ENCODE measurements at places on chromosomes 7 and 10.

GRCh38 chr7:102912742-102913141 is at the start of gene LRRC17:
Gene LRRC17, plus strand, starts transcription at chr7:102913000. Its CDS starts 20,914 bp downstream, at chr7:102933914.
- peak; percentile 81 for DNase-seq

DNA sequence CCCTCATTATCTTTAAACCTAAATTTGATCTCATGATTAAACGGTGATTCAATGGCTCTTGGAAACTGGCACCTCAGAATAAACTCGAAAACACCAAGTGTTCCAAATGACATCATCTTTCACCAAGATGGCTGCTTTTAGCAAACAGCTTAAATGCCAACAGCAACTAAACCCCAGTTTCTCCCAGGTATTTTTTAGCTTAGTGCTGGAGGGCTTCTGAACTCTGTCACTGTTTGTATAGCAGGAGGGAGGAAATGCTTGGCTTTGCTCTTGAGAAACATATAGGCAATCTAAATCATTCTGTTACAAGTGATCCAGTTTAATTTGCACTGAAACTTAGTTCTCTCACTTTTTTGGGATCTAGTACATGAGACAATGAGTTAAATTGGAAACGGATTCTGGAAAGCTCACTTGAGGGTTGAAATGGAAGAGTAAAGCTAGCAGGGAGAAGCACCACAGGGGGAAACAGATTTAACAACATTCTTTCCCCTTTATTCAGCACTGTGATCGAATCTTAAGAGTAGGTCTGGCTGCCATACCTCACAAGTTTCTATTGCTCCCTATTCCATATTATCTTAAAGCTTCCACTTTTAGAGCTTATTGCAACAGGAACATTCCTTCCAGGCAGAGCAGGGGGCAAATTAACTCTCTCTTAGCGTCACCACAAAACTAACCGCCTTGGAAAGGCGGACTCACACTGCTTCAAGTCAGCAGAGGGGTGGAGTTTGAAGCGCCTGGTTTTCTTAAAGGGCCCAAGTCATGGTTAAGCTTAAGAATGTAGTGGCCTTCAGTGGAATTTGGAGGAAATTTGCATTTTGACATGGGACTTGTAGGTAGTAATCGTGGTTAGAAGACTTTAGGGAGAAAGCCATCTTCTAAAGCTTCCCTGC is 1.8 kb upstream of the CCDC6 start:
- peak; percentile 89 for DNase-seq

DNA sequence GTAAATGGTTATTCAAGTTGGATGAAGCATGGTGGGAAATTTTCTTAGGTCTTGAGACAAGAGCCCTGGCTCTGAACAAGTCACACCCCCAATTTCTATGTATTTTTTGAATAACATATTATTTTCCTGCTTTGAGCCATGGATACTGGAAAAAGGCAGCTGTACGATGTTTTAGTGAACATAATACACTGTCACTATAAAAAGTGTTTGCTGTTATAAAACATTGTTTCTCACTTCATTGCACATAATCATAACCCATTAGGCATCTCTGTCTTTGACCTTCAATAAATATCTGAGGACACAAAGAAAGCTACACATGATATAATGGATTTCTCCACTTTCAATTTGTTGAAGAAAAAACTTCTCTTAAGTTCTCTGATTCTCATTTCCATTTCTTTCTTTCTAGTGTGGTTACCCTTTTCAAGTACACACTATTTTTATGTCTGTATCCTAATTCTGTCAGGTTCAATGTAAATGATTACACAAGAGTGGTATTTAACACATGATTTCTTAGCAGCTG is 283.9 kb upstream of the SP8 start:
- DNase-seq = no peak

GRCh38 chr7:35250452-35250851 is 3.4 kb downstream of the TBX20 start:
- DNase-seq = no peak

- DNase-seq = no peak
These were observed 439 bp downstream of the RBP4 start for GRCh38 chr10:93600446-93601145.

DNA sequence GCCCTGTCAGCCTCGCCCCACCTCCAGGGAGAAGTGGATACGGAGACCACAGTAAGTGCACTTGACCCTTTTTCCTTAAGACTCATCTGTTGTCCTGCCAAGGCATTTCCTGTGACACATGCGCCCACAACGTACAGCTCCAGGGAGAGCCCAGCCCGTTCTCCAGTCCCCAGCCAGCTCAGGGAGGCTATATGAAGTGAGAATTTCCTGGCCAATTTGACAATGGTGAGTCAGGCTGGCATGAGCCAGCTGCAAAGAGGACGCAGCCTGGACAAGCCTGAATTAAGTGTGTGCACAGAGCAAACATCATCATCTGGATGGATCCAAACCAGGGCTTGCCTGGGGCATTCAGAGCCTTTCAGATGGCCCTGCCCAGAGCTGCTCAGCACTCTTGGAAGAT is 244.8 kb downstream of the KCNMA1 start:
- peak; percentile 69 for DNase-seq

DNA sequence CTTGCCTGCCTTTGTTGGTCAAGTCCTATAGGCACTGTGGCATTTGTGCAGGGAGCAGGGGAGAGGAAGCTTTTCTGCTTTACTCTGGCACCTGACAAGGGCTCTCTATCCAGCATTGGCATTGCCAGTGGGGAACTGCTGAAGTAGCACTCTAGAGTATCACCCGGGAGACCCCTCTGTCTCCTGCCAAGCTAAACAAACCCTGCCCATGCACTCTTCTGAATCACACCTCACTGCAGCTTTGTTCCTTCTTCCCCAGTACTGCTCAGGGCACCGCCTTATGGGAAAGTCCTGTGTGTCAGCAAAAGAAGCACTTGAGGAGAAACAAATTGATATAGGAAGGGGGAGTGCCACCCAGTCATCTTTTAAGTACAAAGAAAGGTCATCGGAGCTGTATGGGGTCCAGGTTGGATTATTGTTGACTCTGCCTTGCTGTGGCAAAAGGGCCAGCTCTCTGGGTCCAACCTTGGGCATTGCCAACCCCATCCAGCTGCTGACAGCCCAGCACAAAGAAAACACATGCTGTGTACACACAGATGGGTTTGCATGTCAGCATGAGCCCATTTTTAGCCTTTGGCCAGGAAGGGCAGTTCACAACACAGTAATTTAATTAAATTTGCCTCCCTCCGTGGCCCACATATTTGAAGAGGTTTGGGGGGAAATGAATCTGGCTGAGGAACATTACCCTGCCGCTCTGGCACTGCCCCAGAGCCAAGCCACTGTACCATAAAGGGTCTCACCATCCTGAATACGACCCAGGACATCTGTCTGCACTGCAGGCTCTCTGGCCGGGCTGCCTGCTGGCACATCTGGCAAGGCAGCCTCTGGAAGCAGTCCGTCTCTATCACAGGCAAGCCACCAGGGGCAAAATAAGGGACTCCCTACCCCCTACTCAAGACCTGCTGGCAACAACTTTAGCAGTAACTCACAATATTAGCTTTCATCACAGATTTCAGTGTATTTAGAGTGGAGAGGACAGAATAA is 13.1 kb downstream of the LRRC4 start:
- no peak for DNase-seq

- no peak for DNase-seq
These were observed 15.9 kb upstream of the CDH23 start for GRCh38 chr10:71380841-71381240.

DNA sequence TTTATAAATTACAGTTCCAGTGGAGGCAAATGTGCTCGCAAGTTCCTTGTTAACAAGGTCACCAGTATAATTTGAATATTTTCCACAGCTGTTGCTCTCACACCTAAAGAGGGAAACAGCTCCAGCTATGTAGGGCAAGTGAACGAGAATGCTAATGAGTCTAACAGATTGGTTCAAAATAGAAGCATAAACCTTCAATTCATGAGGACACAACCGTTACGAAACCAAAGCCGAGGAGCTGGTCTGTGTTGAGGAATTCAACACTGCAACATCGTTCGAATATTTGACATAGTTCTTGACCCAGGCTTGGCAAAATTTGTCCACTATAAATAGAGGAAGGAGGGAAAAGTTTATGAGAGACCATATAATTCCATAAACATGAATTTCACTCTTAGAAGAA is 161.3 kb downstream of the KLF6 start:
- DNase-seq = peak; percentile 56

GRCh38 chr7:151056666-151057505 is 811 bp downstream of the CDK5 start:
- no peak for DNase-seq

GRCh38 chr10:543131-543530 is 146.3 kb downstream of the DIP2C start:
- DNase-seq = no peak

- DNase-seq = peak; percentile 48
These were observed 3.2 kb upstream of the MRPS24 start for GRCh38 chr7:43872406-43873110.

DNA sequence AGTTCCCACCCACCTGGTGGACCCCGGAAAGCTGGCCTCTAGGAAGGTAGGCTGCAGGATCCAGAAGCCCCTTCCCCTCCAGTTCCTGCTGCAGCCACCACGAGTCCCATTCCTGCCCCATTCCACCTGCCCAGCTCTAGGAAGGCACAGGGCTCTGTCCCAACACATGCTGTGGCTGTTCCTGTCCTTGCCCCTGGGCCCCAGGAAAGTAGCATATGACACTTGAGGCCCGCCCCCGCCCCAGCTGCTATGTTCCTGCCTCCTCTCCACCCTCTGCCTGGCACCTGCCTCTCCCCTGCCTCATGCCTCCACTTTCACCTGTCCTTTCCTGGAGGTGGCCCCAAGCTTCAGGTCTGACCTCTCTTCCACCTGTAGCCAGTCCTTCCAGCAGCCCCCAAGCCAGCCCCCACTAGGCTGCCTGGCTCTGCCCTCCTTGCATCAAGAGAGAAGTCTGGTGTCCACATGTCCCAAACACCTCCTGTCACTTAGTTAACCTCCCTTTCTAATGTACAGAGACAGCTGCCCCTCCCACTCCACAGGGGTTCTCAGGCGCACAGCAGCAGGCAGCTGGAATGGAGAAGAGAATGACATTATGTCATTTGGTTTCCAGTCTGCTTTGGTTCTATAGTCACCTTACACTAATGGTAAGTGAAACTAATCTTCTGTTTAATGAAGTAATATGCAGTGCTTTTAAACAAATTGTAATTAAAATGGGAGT is 22.7 kb downstream of the YKT6 start:
- no peak for DNase-seq

- no peak for DNase-seq
These were observed 75.1 kb upstream of the PTPRZ1 start for GRCh38 chr7:121797657-121798452.

DNA sequence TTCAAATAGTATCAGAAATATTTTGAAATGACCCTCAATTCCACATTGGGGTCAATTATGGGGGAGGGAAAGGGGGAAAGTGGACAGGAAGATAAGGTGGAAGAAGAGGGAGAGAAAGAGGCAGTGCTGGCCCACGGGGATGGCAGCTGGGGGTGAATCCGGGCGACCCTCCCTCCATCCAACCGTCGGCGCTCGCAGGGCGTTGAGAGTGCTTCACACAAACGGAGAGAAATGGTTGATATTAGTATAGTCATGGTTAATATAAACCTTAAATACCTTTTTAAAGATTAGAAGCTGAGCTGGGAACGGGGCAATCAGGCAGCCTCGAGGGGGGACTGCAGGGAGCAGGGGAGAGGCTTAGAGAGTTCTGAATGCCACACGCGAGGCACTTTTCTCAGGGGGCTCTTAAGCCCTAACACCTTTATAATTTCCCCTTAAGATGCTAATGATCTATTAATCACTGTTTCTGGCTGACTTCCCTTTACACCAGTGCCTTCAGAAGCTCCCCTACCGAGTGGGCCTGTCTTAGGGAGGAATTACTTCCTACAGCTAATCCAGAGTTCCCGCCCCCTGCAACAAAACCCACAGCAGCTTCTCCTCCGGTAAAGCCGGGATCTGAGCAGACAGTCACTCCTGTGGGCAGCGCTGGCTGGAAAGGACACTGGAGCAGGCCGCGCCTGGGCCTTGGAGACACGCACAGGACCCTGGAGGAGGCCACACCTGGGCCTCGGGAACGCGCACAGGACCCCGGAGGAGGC is 39.5 kb downstream of the PRKAG2 start:
- no peak for DNase-seq

DNA sequence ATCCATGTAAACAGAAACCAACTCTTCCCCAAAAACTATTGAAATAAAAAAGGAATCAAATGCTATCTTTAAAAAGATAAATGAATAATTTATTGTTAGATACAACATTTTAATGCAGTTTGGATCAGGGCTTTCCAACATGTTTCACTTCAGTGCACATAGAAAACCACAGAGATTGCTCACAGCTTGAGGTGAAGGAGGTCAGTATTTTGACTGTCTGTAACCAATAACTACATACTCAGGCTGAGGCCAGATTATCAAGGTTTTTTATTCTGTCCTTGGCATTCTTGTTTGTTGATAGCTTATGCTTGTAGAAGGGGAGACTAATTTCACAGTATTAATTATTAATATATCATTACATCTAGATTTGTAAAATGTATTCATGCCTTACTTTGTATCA is 195.5 kb downstream of the PRKG1 start:
- no peak for DNase-seq

GRCh38 chr7:47627580-47628283 is 45.8 kb upstream of the TNS3 start:
- no peak for DNase-seq

GRCh38 chr7:86785641-86786040 is 141.9 kb downstream of the GRM3 start:
- no peak for DNase-seq

GRCh38 chr10:25615926-25616325 is 318.1 kb upstream of the MYO3A start:
- no peak for DNase-seq

- no peak for DNase-seq
These were observed 34.5 kb downstream of the SMURF1 start for GRCh38 chr7:99109108-99110051.

- DNase-seq = no peak
These were observed 63.7 kb downstream of the COL13A1 start for GRCh38 chr10:69865450-69865849.

DNA sequence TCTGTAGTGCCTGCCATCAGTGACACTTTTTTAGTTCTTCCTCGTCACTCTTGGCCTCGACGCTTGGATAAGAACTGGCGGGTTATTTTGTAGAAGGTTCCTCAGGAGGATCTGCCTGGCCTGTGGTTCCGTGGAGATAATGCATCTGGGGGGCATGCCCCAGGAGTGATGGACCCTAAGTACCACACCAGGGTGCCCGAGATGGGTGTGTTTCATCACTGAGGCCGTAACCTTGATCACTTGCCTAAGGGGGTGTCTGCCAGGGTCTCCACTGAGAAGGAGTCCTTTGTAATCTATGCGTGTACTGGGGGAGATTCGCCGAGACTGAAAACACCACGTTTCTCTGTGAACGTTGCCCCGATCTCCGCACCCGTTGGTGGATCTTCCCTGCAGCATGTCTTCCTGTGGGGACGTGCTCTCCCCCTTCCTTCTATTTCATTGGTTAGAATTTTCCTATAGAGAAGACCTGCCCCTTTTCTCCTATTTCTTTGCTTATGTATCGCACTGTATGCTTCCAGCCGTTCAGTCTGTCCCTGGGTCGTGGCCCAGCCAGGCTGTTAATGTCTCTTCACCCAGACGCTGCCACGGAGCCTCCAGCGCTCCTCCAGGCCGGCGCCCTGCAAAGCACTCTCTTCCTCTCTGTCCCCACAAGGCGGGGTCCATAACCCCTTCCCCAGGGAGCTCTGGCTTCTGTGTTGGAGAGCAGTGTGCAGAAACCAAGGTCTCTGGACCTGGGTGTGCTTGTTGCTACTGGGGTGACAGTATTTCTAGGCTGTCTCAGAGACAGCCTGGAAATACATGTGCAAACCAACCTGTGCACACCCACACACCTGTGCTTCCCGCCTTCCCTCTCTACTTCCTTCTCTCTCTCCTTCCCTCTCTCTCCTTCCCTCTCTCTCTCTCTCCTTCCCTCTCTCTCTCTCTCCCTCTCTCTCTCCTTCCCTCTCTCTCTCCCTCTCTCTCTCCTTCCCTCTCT is 14.4 kb upstream of the DPYSL4 start:
- no peak for DNase-seq
